ENCODE measurements at places on chromosomes 3 and 15.

DNA sequence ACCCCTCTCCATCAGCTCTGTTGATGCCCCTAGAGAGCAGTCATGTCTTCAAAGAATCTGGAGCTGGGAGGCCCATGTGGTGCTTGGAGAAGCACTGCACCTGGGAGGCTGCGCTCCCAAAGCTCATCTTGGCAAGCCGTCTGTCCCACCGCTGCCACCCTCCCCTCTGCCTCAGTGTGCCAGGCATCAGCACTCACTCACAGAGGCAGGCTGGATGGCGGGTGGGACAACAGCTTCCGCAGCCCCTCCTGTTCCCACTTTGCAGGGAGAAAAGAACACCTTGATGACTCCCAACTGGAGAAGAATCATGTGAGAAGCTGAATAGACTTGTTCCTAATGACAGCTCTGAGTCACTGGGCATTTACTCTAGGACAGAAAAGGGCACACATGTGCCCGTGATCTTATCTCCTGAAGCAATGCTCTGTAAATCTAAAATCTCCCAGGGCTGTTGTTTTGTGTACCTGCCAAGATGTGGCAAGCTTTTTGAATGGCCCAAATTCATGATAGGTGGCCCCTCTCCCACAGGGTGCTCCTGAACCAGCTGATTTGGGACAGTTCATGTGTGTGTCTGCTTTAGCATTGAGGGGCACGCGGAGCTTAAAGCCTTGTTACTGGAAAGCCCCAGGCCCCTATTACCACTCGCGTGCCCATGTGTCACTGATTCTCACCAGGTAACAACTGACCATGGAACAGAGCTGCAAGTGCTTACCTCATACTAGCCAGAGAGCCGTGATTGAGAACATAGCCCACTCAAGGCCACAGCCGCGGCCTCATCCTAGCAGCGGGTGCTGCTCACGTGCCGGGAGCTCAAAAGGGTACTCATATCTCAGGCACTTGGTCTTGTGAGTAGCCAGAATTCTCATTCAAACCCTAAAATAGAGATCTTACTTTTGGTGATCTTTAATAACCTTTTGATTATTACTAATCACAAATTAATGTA lies 104.4 kb downstream of the DNAJB8 start:
- DNase-seq = no peak

GRCh38 chr3:36906504-36907149 lies 38.2 kb downstream of the TRANK1 start:
- DNase-seq = no peak

GRCh38 chr3:185254799-185255198 lies 950 bp upstream of the EHHADH start:
- DNase-seq = no peak

- no peak for DNase-seq
These were observed 213.9 kb upstream of the UMPS start for GRCh38 chr3:124516333-124516732.

DNA sequence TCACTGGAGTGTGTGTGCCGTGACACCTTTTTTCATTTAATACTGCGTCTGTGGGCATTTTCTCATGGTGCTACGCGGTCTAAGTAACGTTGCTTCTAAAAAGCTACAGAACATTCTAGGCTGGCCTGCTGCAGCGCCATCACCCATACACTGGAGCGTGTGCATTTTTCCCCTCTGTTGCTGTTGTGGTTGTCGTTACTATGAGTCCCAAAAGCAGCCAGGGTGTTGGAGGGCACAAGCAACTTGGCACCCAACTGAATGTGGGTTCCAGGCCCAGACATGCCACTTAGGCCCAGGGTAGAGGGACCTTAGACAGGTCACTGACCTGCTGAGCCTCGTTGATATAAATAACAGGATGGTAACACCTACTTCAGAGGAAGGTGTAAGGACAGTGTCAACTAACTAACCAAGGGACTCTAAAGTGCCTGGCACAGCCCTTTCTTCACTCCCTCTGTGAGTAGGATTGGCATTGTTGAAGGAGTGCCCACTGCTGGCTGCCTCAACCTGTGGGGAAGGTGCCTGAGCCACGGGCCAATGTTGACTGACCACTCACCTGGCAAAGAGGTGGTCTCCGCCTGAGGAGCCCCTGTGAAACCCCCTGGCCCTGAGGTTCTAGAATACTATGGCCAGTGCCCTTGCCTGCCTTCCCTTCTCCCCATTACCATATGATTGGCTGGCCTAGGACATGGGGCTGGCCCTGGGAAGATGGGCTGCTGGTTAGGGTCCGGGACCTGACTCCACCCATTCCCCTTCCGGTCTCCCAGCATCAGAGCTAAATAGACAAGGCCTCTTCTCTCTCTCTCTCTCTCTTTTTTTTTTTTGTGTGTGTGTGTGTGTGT lies 3.5 kb downstream of the CSK start:
- DNase-seq = peak; percentile 82

DNA sequence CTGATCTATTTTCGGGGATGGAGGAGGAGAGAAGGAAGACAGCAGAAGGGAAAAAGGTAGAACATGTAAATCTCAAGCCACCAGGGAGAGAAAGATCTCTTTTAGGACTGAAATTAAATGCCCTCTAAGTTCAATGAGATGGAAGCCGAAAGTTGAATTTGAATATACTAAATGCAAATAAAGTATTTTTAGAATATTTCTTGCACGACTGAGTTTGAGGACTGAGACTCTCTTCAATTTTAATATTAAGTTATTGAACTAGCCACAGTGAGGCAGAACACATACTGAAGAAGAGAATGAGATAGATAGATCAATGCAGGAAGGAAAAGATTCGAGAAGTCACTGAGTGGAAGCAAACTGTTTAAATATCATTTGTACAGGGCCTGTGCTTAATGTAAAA lies 399.9 kb upstream of the CBLB start:
- no peak for DNase-seq

DNA sequence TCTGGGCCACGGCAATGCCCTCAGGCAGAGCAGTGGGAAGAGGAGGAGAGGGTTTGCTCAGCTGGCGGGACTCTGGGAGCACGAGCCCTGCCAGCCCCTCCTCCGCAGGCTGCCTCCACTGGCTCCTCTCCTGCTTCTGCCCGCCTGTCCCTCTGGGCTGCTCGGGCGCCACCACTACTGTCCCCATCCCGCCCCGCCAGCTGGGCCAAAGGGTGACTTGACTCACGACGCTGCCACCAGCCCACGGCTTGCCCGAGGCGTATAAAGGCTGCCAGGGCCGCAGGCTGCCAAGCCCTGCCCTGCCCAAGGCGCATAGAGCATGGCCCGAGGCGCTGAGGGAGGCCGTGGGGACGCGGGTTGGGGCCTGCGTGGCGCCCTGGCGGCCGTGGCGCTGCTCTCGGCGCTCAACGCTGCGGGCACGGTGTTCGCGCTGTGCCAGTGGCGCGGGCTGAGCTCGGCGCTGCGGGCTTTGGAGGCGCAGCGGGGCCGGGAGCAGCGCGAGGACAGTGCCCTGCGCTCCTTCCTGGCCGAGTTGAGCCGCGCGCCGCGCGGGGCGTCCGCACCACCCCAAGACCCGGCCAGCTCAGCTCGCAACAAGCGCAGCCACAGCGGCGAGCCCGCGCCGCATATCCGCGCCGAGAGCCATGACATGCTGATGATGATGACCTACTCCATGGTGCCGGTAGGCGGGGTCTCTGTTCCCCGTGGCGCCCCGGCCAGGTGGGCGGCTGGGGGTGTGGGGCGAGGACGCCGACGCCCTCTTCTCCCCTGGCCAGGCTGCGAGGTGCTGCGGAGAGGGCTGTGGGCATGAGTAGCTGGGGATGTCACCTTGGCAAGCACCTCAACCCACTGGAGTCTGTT lies at the start of gene GLDN:
Gene GLDN (plus strand): TSS at position 290 of the 861 bp plus-strand sequence. CDS start 30 bp downstream, at position 320.
- DNase-seq = no peak

- DNase-seq = peak; percentile 69
These were observed 18.8 kb downstream of the ATG7 start for GRCh38 chr3:11290743-11291680.

GRCh38 chr3:177451864-177452830 lies 254.9 kb upstream of the TBL1XR1 start:
- DNase-seq = no peak

DNA sequence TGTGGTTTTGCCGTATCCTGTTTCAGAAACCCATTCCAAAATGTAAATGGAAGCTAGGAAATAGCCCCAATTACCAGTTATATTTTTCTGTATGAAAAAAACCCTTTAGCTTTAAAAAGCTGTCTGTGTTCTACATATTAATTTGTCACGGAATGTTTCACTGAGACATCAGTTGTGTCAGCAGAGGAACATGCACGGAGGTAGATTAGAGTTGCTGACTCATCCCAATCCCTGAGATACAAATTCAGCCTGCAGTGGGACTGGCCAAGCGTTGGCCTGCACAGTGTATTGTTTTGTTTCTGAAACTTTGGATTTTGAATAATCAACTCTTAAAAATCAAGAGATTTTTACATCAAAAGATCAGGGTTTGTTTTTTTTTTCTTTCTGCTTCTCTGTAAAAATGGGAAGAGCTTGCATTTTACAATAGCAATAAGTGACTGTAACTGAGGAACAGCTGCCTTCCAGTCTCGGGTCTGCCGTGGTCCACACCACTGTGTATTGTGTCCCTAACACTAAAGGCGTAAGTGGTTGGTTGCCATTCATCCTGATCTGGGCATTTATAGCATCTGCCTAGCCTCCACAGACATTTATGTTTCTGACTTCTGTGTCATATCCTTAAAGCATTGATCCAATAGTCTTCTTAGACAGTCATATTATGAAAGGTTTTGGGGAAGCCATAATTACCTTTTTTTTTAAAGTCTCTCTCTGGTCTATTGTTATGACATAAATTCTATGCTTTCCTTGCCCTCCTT lies 218.1 kb downstream of the ADAMTSL3 start:
- DNase-seq = peak; percentile 16

GRCh38 chr15:45274636-45275380 lies 22.8 kb downstream of the SLC28A2 start:
- no peak for DNase-seq

DNA sequence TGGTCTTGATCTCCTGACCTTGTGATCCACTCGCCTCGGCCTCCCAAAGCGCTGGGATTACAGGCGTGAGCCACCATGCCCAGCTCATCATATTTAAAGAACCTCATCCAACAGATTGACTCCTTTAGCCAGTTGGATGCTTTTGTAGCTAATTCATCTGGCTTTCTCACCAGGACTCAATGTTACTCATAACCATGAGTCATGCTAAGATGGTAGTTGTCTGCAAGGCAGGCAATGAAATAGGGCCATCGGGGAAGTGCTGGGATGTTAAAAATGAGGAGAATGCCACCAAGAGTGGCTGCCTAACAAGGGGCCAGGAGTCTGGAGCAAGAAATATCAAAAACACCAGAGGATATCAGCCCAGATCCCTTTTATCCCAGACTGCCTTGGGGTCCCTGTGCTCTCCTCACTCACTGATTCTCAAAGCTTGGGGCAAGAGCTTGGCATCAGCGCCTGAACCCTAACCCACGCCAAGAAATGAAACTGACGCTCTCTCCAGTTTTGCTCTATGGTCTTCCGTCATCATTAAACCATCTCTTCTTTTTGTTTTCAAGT lies 7.4 kb upstream of the PCOLCE2 start:
- no peak for DNase-seq

GRCh38 chr3:127304121-127304744 lies 16.4 kb upstream of the PRR20G start:
- no peak for DNase-seq

DNA sequence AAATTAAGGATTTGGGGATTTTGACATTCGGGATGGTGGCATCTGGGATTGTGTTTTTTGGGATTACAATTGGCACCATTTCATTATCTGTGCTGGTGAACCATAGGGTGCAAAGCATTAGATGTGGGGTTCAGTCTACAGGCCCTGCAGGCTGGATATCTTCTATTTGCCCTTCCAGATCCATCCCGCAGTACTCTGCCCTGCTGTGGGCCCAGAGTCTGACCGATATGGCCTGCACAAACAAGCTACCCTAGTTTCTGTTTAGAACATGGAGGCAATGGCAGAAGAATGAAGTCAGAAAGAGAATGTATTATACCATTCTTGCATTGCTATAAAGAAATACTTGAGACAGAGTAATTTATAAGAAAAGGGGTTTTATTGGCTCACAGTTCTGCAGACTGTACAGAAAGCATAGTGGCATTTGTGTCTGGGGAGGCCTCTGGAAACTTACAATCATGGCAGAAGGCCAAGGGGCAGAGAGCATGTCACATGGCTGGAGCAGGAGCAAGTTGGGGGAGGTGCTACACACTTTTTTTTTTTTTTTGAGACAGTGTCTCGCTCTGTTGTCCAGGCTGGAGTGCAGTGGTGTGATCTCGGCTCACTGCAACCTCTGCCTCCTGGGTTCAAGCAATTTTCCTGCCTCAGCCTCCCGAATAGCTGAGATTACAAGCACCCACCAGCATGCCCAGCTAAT lies 93.7 kb downstream of the NCEH1 start:
- no peak for DNase-seq

DNA sequence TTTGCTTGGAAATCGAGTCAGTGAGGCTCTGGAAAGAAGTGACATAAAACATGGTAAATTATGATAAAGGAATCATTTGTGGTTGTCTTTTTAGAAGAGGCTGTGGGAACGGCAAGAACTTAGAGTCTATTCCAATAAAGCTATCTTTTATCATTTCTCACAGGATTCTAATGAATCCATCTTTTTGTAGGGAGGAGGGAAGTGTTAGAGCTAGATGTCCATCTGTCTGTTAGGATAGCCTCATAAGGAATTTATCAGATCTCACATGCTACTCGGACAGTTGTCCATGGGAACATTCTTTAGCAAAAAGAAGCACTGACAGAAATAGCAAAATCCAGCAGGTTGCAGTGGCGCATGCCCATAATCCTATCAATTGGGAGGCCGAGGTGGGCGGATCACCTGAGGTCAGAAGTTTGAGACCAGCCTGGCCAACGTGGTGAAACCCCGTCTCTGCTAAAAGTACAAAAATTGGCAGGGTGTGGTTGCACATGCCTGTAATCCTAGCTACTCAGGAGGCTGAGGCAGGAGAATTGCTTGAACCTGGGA lies 37.0 kb downstream of the STARD9 start:
- DNase-seq = no peak

- DNase-seq = no peak
These were observed 30.1 kb downstream of the FBLN2 start for GRCh38 chr3:13579063-13579462.

GRCh38 chr3:41753651-41754050 lies 208.3 kb downstream of the ULK4 start:
- DNase-seq = no peak

- DNase-seq = no peak
These were observed 30.2 kb downstream of the CACNA1D start for GRCh38 chr3:53524566-53524965.

DNA sequence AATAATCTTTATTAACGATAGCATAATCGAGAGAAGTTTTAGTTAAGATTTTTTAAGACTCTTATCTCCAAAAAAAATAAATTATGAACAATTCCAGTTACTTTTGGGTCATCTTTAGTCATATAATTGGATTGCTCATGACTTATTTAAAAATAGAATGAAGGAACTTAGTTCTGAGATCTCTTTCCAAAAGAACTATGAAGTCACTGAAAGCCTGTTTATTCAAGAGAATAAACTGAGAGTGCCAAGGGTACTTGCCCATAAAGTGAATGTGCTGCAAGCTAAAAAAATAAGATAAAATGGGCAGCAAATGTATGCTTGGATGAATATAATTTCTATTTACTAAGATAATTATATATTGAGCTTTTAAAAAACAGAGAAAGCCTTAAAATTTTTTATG lies 176.5 kb upstream of the PLSCR5 start:
- DNase-seq = no peak
